Bronchial epithelial cell (primary cell): ENCODE measurements at places on chromosomes 11 and 22. TPM values are rescaled to one million over a fixed set of nuclear protein-coding genes. Genes with fewer than 3 reads are reported as not detected.

- DNase-seq, result no peak
Measured at GRCh38 chr22:35152316-35152715, 86.4 kb downstream of the ISX start.

DNA sequence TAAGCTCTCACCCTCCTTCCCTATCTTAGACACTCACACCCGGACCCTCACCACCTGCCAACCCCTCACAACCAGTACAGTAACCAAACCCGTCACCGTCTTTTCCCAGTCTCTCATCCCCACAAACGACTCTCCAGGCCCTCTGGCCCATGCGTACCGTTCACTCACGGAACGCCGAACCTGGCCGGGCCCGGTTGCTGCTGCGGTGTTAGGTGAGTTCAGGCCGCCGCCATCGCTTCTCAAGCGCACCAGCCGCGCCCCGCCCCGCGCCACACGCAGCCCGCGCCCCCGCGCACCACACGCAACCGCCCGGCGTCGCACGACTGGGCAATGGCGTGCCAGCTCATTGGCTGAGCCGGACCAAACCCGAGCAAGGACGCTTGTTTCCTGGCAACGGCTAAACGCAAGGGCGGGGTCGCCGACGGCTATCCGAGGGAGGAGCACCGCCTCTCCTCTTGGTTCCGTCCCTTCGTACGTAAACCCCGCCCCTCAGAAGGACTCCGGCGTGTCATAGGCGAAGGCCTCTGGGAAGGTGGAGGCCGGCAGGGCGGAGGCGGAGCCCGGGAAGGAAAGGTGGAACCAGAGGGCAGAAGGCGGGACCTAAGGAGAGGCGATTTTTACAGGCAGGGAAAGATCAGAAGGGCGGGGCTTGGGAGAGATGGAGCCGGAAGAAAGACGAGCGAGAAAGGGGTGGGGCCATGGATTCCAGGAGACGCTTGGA, at the start of gene FHIP1B:
FHIP1B (minus strand) TSS at position 250 of the 721 bp plus-strand sequence. CDS start 10,120 bp downstream, outside the sequence.
- DNase-seq, result peak; percentile 99

GRCh38 chr22:32325416-32325801, 32.3 kb upstream of the RFPL3 start:
- DNase-seq, result no peak

DNA sequence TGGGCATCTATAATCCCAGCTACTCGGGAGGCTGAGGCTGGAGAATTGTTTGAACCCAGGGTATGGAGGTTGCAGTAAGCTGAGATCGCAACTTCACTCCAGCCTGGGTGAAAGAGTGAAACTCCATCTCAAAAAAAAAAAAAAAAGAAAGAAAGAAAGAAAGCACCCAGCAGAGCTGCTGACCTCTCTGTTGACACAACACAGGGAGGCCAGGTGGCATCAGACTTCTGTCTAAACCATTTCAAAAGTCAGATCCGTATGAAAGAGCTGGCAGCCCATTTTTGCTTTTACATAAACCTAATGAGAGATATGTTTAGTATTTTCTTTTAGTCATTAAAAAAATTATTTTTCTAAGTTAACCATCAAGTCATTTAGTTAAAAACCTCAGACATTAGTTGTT, 64.4 kb upstream of the RRM1 start:
- DNase-seq, result no peak

DNA sequence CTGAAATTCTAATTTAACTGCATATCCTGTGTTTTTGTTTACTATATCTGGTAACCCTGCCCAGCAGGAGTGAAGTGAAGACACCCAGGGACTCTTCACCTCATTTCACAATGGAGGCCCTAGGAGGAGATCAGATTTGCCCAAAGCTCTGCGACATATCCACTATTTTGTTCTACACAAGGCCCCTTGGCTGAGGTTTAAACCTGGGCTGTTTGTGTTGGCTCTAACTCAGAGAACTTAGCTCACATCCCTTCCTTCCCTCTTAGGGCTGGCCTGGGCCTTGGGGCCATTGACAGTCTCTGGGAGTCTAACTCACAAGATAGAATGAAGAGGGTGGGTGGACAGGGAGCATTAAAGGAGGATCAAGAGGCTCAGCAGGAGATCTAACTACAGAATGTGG, 8.2 kb upstream of the PLA2G3 start:
- no peak for DNase-seq

DNA sequence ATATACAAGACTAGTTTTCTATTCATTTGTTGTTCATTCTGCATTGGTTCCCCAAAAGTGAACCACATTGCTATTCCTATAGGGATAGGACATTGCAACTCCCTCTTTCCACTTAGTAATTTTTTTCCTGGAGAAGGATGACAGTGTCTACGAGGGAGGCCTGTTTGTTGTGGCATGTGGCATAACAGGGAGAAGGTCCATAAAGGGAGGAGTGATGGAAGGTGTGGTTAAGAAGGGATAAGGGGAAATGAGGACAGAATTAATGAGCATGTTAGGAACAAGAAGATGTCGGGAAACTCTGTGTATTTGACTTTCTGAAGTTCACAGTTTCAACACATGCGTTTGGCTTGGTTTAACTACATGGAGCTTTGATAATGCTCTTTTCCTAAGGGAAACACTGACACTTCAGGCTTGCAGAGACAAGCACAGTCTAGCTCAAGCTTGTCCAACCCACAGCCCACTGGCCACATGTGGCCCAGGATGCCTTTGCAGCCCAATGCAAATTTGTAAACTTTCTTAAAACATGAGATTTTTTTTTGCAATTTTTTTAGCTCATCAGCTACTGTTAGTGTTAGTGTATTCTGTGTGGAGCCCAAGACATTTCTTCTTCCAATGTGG, 149.7 kb downstream of the TRPC6 start:
- DNase-seq, result peak; percentile 73

GRCh38 chr22:23556026-23556620, 24.0 kb downstream of the IGLL1 start:
- DNase-seq, result no peak

DNA sequence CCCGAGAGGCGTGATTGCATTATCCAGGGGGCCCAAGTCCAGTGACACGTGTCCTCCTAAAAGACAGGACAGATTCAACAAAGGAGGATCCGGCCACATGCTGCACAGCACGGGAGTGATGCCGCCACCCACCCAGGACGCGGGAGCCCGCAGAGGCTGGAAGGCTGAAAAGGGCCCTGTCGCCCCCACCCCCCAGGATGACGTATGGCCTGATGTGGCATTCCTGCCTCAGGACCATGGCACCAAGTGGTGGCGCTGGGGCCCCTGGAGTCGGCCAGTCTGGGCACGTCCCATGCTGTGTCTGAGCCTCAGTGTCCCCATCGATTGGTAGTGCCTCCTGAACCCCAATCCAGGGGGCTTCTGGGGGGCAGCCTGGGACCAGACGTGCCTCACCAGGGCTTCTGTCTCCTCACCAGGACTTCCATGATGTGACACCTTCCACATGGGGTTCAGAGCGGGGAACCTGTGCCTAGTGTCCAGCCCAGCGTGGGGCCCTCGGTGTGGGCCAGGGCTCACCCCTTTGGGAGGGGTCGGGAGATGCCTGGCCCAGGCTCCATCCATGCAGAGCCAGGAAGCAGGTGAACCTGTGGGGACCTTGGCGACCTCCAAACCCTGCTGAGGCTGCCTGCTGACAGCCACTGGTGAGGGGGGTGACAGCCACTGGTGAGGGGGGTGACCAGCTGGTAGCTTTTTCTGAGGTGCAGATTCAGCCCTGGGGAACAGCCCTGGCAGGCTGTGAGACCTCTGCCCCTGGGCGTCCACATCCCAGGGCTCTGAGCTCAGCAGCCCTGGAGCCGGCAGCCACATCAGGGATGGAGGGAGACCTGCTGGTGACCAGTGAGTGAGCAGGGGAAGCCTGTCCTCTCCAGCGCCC, 75.3 kb downstream of the KCNQ1 start:
- no peak for DNase-seq

DNA sequence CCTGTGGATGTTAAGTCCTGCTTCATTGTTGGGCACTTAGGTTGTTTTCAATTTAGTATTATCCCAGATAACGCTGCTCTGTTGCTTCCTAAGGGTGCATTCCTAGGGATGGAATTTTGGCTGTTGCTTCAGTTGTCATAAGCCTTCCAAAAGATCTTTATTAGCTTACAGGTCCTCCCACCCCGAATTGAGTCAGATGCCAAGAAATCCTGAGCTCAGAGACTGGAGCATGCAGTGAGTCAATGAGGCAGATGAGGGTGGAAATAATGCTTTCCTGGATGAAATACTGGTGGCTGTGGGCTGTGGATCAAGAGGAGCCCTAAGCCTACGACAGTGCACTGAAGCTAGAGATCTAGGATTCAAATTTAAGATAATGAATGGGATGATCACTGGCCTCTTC, 10.7 kb upstream of the IL18BP start:
- DNase-seq, result no peak

RIMBP3C gene
- under 0.01 TPM in 2 replicates for total RNA-seq

DNA sequence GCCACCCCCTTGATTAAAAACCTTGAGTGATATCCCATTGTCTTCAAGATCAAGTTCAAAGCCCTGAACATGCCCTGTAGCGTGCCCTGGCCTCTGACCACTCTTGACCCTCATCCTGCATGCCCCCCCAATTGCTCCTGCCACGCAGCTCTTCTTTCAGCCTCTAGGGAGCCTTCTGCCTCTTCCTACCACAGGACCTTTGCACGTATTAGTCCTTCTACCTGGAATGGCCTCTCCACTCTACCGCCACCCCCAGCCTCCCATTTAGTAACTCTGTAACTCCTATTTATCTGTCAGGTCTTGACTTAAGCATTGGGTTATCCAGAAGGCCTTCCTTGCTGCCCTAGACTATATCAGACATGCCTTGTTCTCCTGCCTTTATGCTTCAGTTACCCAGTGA, 203.6 kb downstream of the TRIM29 start:
- DNase-seq, result no peak

DNA sequence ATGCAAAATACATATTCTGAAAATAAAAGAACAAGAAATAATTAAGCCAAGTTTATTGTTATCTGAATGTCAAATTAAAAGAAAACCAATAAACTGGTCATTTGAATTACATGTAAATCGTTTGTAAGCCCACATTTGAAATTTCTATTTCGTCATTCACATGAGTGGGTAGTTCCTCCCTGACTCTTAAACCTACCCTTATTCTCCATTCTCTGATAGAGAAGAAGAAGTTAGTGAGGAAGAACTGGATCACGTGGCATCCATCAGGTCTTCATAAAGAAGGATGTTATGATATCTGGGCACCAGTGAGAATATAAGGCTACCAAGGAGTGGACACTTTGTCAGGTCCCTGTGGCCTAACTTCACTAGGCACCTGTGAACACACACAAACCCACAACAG, 328.1 kb downstream of the OPCML start:
- DNase-seq, result no peak

DNA sequence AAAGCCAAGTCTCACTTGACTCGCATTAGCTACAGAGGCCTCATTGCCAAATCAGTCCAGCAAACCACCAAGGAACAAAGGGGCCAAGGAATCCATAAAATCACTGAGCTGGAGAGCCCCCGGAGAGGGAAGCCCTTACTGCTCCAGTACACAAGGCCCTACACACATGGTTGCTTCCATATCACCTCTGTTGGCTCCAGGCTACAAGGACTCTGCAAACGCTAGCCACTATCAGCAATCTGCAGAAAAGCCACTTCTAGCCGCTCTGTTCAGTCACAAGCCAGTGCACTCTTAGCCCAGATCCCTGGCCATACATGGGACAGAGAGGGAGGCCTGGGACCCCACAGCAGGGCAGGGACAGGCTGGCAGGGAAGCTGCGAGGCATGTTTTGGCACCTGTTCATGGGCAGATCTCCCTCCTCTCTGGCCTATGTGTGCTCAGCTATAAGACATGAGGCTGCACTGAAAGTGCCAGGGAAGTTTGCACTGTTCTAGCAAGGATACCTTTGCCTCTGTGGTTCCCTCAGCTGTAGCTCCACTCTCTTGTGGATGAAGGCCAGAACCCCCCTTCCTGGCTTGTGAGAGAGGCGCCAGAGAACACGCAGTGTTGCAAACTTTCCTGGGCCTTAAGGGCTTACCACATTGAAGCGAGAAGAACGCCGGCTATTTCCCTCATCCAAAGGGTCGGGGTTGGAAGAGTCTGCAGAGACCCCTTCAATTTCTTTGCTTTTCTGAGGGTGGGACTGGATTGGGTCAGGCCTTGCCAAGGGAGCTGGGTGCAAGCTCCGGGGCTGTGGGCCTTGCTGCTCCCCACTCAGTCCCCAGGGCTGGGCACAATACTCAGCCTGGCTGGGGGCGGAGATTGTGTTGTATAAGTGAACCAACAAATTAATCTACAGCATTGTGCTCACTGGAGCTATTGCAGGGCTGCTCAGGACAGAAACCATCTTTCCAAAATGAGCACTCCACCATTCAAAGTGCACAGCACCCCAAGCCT, 108.7 kb upstream of the PITPNB start:
- DNase-seq, result no peak

DNA sequence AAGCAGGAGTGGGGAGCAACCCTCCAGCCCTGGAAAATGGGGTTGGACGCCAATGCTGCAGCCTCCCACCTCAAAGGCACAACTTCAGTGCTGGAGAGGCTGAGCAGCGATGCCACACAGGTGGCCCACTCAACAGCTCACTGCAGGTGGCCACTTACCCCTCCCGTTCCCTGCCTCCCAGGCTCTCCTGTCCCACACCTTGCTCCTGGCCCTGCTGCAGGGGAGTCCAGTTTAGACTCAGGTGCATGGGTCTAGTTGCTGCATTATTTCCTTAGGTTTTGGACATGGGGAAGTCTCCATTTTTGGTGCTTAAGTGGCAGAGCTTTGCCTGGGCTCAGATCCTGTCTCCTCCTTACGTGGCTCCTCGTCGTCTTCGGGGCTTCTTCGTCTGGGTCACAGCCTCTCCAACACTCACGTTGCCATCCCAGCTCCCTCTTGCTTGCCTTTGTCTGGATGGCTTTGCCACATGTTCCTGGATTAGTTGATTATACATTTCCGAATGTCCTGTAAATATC, 898.3 kb downstream of the BRD1 start:
- no peak for DNase-seq

DNA sequence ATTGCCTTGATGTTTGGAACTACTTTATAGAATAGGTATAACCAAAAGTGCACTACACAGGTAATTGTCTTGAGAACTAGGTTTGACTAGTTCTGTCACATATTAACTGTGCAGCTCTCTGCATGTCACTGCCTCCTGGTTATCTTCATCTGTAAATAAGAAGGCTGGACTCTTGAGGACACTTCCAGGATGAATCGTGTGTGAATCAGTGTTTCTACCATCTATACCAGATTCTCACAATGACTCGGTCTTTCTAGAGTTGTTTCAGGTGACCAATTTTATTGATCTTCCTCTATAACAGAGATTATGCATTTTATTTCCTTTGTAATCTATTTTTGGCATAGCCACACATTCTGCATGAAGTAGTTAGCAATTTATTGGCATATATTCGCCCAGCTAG, 1181.0 kb upstream of the TENM4 start:
- DNase-seq, result peak; percentile 13

ADM2 gene
- total RNA-seq, result 3.7 and 5.4 TPM in 2 replicates

DNA sequence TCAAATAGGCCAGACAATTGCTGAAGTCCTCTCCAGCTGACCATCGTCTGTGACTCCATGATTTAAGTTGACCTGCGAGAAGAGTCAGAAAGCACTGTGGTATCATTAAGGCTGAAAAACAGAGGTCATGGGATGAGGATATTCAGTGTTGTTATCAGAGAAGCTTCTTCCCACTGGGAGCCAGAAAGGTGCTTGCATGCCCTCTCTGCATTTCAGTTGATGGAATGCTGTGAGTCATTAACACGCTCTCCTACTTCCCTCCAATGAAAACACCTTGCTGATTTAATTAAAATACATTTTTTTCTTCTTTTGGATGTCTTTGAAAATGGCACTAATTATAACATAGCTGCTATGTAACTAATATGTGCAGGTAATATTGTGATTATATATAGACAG, 667.0 kb downstream of the NTM start:
- DNase-seq, result peak; percentile 47

- DNase-seq, result peak; percentile 83
Measured at GRCh38 chr11:29300420-29300819, 716.4 kb downstream of the KCNA4 start.

GRCh38 chr11:91796999-91797398, 427.6 kb upstream of the FAT3 start:
- DNase-seq, result peak; percentile 2
